Small intestine (tissue), 16 donors: ENCODE measurements at places on chromosomes 3 and 15. TPM values are rescaled to one million over a fixed set of nuclear protein-coding genes. Genes with fewer than 3 reads are reported as not detected.

FHIT gene
- 8.1 TPM for polyA plus RNA-seq

GAP43 gene
- 0.54 TPM for polyA plus RNA-seq

FBXO40 gene
- not detected for polyA plus RNA-seq

DNA sequence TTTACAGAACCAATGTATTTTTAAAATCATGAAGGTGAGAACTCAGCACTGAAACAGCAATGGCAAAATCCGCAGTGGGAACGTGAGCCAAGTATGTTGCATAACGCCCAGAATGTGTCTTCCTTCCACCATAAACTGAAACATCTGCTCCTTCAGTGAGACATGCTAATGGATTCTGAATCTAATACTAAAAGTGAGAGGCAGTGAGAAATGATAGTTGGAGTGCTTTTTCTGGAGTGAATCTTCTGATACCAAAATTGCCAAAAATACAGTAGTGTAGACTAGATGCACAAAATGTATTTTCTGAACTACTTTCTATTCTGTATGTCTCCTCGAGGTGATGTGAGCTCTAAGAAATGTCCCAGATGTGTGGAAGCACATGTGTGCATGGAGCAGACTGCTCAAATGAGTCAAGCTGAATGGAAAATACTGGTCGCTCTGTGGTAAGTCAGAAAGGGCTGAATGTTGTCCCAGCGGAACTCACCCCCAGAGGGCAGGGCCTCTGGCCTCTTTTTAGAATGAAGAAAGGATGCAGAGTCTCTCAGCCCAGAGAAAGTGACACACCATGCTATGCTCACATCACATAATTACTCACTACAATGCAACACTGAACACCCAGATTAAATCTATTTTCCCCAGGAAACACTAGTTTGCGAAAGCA, 73.0 kb downstream of the ATP10A start:
- H3K4me3 ChIP-seq, result no peak overlapping the region
- no peak overlapping the region for H3K27ac ChIP-seq
- H3K4me1 ChIP-seq, result no peaks in the 10 kb centered on the region
- no peak for DNase-seq
- no peaks in the 10 kb centered on the region for H3K36me3 ChIP-seq

GRCh38 chr15:89627256-89627970, 27.9 kb downstream of the KIF7 start:
- H3K4me3 ChIP-seq, result no peak overlapping the region
- no peak overlapping the region for H3K27ac ChIP-seq
- peaks cover 2% of the 10 kb centered on the region for H3K36me3 ChIP-seq
- no peaks in the 10 kb centered on the region for H3K4me1 ChIP-seq

DNA sequence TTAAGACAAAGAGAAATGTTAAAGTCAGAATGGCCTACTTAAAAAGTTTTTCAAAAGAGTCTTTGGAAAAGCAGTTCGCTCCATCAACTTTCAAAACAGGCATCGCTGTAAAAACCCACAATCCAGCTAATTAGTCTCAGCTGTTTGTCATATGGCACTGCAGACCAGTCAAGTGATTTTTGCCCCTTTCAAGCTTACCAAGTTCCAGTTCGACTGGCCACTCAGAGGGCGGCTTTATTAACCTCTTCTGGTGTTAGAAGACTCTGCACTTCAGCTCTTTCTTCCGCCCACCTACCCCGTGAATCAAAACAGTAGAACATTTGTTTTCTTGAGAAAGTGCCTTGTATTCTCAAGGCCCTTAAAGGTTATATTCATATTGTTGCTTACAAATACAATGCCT, 19.3 kb downstream of the RAB27A start:
- DNase-seq, result no peak
- no peaks in the 10 kb centered on the region for H3K36me3 ChIP-seq
- no peak overlapping the region for H3K4me3 ChIP-seq
- no peaks in the 10 kb centered on the region for H3K27me3 ChIP-seq
- no peak overlapping the region for H3K27ac ChIP-seq

DNA sequence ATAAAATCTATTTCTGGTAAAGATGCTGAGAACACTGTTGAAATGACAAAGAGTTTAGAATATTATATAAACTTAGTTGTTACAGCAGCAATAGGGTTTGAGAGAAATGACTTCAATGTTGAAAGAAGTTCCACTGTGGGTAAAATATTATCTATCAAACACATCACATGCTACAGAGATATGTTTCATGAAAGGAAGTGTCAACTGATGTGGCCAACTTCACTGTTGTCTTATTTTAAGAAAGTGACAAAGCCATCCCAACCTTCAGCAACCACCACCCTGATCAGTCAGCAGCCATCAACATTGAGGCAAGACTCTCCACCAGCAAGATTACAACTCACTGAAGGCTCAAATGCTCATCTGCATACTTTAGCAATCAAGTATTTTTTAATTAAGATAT, 20.2 kb downstream of the TMEM39A start:
- H3K27me3 ChIP-seq, result no peaks in the 10 kb centered on the region
- peaks cover 29% of the 10 kb centered on the region for H3K36me3 ChIP-seq
- no peaks in the 10 kb centered on the region for H3K4me1 ChIP-seq
- DNase-seq, result no peak
- no peak overlapping the region for H3K4me3 ChIP-seq

DNA sequence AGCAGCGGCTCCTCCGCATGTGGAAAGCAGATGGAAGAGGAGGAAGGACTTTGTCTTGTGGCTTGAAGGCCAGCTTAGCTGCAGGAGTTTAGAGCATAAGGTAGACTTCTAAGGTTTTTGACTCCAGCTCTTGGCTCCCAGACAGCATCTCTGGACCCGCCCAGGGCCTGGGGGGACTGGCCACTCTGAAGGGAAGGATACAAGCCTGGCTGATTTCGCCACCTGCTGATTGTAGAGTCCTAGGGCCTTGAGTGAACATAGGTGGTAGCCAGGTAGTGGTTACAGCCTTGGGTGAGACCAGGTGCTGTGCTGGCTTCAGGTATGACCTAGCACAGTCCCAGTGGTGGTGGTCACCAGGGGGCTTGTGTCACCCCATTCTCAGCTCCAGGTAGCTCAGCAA, 48.4 kb upstream of the RPL35A start:
- no peaks in the 10 kb centered on the region for H3K4me1 ChIP-seq
- no peak overlapping the region for H3K27ac ChIP-seq
- H3K4me3 ChIP-seq, result no peak overlapping the region
- H3K27me3 ChIP-seq, result no peaks in the 10 kb centered on the region

- H3K27me3 ChIP-seq, result no peaks in the 10 kb centered on the region
- H3K4me3 ChIP-seq, result no peak overlapping the region
Observed at GRCh38 chr3:43647331-43648166, 25.7 kb upstream of the ANO10 start.

GRCh38 chr3:84194029-84194428, 764.8 kb upstream of the CADM2 start:
- H3K27ac ChIP-seq, result no peak overlapping the region
- no peak overlapping the region for H3K4me3 ChIP-seq
- H3K4me1 ChIP-seq, result no peaks in the 10 kb centered on the region
- no peaks in the 10 kb centered on the region for H3K36me3 ChIP-seq
- DNase-seq, result no peak

DNA sequence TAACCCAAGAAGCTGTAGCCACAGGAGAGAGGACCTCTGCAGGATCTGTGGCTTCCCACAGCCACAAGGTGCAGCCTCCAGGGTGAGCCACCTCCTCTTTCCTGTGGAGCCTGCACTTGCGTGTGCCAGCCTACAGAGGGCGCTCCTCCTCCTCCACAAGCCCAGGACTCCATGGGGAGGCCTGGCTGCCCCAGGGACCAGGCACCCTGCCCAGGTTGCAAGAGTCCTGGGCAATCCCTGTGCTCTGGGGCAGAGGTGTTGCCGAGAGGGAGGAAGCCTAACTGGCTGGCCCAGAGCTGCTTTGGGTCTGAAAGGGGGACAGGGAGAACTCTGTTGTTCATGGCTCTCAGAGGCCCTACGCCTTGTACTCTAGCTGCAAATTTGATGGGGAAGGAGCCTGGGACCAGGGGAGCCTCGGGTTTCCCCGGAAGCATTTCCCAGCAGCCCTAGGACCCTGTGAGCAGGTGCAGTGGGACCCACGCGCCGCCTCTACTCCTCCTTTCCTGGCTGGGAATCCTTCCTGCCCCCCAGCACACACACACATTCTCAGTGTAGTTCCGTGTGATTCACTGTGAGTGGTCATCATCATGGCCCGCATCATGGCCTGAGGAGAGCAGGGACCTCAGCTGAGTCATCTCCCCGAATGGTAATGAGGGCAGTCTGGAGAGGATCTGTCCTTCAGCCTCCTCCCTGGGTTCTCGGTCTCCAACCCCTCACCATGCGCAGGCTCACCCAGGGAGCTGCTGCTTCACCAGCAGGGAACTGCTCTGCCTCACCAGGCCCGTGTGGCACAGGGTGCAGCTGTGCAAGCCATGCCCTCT, 24.3 kb downstream of the TBC1D21 start:
- no peaks in the 10 kb centered on the region for H3K27me3 ChIP-seq
- no peak overlapping the region for H3K4me3 ChIP-seq
- peak; percentile 12 for DNase-seq
- H3K36me3 ChIP-seq, result no peaks in the 10 kb centered on the region
- H3K27ac ChIP-seq, result no peak overlapping the region
- no peaks in the 10 kb centered on the region for H3K4me1 ChIP-seq

DNA sequence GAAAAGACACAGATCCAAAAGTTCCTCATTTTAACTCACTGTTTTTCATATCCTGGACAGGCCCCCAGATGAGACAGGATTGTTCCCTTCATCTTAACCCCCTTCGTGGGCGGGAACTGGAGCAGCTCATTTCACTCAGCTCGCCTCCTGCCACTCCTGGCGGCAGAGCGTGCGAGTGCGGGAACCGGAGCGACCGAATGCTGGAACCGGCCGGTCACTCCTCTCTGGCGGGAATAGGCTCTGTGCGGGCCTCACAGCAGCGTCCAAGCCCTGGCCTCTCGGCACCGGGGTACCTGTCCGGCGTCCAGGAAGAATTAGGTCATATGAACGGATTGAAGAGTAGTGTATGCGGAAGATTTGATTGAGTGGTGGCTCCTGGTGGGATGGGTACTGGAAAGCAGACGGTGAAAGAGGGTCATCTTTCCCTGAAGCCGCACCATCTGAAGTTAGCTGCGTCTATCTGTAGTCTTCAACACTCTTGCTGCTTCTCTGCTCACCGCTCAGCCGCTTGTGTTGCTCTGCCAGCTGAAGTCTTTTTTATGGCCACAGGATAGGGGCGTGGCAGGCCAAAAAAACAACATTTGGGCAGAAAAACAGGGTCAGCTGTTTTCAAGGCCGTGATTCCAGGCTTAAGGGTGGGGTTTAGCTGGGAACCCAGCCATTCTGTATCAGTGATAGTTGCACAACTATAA, 42.3 kb upstream of the FXR1 start:
- no peaks in the 10 kb centered on the region for H3K36me3 ChIP-seq
- no peak overlapping the region for H3K4me3 ChIP-seq
- H3K4me1 ChIP-seq, result no peaks in the 10 kb centered on the region
- H3K27me3 ChIP-seq, result no peaks in the 10 kb centered on the region

DNA sequence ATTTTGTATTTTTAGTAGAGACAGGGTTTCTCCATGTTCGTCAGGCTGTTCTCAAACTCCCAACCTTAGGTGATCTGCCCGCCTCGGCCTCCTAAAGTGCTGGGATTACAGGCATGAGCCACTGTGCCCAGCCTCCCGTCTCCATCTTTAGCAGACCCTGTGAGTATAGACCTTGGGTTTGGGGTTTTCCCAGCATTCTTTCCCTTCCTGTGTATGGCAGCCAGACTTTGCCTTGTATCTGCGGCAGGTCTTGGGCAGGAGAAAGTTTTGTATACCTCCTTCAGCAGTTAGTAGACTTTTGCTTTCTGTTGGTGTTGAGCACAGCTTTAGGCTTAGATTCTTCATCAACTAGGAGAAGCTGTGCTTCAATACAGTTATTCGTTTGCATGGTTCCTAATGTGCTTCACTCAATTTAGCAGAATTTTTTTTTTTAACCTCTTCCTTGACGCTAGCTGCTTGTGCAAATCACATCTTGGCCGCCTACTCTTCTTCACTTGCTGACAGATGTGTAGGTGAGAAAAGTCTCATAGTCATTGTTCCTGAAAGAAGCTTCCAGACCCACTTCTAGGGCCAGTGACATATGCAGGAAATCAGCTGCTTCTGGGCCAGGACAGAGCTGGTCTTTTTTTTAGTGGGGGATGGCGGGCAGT, 38.4 kb downstream of the MAP2K1 start:
- no peaks in the 10 kb centered on the region for H3K4me1 ChIP-seq
- no peaks in the 10 kb centered on the region for H3K27me3 ChIP-seq
- no peak overlapping the region for H3K4me3 ChIP-seq
- no peak overlapping the region for H3K27ac ChIP-seq
- DNase-seq, result no peak

DNA sequence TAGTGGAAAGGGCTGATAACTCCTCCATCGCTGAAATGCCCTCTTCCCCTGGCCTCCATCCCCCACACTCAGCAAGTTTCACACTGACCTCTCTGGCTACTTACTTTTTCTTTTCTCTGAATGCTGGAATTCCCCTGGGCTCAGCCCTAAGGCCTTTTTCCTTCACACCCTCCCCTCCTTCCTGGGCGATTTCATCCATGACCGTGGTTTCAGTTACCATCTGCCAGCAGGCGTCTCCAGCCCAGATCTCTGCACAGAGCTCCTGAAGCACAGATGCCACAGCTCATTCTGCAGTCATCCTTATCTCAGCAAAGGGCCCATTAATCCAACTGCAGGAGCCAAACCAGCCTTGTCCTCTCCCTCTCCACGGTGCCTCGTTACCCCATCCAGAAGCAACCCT, 114.0 kb downstream of the RFTN1 start:
- H3K4me1 ChIP-seq, result no peaks in the 10 kb centered on the region
- no peak overlapping the region for H3K27ac ChIP-seq
- no peaks in the 10 kb centered on the region for H3K27me3 ChIP-seq
- H3K36me3 ChIP-seq, result no peaks in the 10 kb centered on the region
- DNase-seq, result no peak
- H3K4me3 ChIP-seq, result no peak overlapping the region

DNA sequence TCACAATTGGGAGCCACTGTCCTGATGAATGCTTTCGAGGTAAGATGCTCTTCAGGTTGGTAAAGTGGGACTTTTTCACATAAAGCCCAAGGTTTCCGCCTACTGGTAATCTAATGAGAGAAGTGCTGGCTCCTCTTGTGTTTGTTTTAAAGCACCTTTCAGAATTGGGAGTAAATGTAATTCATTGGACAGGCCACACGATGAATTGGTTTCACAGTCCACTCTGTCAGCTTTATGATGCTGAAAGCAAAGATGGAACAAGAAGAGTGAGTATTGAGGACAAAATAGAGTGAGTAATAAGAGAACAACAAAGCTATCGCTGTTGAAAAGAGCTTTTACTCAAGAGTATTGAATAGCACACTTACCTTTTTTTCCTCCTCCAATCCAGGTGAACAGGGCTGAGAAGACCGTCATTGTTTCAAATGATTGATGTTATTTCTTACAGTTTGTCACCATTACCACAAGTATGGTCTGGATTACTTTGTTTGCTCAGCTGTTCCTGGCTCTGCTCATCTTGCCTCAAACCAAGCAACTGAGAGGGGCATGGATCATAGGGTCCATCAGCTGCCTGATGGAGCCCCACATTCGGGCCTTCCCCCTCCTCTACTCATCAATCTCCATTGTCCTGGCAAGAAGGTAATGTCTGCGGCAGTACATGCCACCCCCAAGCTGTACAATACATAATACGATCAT, 136.1 kb upstream of the CNTN4 start:
- no peak overlapping the region for H3K27ac ChIP-seq
- no peak for DNase-seq
- no peaks in the 10 kb centered on the region for H3K36me3 ChIP-seq
- no peaks in the 10 kb centered on the region for H3K4me1 ChIP-seq
